ENCODE measurements at places on chromosomes 4 and X.
A peak's percentile ranks its signal among the peaks of the same experiment; 100 is the strongest.

- DNase-seq, result no peak
These were observed 890.6 kb downstream of the STPG2 start for GRCh38 chr4:97252615-97253154.

DNA sequence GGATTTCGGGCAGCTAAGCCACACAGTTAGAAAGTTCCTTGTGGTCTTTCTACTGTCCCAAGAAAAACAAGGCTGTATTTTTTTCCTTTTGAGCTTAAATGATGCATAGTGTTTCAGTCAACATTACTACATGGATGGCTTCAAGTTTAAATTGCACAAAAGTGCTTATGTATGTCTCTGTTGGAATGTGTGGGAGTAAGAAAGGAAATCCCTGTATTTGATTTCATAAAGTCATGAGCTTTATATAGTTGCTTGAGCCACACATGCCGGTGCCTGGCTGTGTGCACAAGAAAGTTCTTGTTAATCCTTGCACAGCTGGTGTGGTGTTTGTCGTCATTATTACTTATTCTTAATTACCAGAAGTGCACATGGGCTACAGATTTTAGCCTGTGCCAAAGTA lies 262.2 kb downstream of the ARHGAP10 start:
- DNase-seq, result no peak

- DNase-seq, result no peak
These were observed 9.8 kb upstream of the TNIP2 start for GRCh38 chr4:2765832-2766526.

DNA sequence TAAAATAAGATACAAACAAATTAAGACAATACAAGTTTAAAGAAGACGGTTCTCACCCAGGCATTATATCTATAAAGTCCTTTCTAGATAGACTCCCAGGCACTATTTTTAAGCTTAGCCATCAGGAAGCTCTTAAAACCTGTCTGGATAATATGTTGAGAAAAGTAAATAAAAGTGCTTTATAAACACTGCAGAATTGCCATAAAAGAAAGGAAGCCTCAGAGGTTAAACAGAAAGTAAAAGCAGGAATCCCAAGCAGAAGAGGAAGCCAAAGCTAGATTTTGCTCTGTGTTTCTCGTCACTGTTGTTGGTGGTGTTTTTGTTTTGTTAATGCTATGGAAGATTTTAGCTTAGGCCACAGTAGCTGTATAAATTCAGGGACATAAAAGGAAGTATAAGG lies 1267.3 kb downstream of the PCDH19 start:
- DNase-seq, result no peak

DNA sequence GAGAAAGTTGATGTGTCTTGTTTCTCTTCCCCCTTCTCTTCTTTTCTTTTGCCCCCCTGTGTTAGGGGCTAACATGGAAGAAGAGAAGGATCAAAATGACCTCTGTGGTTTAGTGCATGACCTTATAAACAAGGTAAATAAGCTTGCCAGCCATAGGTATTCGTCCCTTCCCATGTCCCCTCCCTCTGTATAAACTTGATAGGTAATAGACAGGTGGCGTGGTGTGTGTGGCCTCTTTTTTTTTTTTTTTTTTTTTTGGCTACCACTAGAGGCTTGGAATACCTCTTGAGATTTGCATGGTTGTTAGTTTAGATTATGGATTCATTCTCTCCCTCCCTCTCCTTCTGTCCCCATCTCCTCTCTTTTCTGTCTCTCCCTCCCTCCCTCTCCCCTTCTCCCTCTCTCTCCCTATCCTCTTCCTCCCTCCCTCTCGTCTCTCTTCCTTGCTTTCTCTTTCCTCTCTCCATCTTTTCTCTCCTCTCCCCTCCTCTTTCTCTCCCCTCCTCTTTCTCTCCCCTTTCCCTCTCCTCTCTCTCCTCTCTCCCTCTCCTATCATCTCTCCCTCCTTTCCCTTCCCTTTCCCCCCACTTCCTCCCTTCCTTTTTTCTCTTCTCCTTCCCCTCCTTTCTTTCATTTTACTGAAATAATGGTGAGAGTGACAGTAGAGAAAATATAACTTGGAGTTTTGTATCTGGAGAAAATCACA lies 134.4 kb downstream of the AFF1 start:
- no peak for DNase-seq

GRCh38 chrX:40496728-40497127 lies 84.0 kb upstream of the ATP6AP2 start:
- DNase-seq, result no peak

DNA sequence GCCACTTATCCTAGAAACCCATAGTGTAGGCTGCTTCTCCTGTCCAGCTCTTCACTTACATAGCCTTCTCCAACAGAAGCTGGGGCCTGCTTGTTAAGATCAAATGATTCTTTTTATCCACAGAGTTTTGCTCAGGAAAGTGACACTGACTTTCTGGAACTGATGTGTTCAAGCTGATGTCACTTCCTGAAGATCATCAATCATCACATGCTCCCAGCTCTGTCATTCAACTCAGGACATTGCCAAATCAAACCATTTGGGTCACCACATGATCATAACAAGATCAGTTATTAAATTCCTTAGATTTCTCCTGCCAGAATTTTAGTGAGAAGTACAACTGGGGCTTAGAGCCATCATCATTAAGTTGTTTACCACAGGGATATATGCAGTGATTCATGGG lies 39.4 kb downstream of the GLRA3 start:
- DNase-seq, result no peak

DNA sequence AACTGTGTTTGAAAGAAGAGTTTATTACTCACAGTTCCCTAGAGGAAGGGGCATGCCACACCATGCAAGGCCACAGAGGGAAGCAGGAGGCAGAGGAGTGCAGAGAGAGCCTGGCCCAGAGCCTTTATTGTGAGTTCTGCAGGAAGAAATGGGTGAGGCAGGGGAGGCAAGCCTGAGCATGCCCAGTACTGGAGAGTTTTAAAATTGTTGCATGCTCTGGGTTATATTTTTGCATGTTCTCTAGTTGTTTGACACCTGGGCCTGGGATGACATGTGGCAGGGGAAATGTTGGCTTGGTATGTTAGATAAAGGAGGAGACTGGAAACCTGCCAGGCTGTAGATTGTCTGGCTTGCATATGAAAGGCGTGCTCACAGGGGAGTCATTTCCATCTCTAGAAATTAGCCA lies 19.7 kb upstream of the CRMP1 start:
- DNase-seq, result no peak

GRCh38 chrX:24790166-24790565 lies 96.4 kb downstream of the POLA1 start:
- no peak for DNase-seq

GRCh38 chr4:575281-576141 lies 584 bp downstream of the TMEM271 start:
- DNase-seq, result no peak

DNA sequence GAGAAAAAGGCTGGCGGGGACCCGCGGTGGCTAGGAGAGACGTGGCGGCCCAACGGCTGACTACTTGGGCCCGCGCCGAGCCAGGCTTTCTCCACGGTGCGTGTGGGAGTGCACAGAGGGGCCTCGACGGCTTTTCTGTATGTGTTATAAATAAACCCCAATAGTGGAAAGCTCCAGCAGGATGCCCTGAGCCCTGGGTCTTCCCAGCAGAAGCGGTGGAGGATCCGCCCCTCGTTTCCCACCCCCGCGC lies 268 bp upstream of the PRRG1 start:
- DNase-seq, result no peak

DNA sequence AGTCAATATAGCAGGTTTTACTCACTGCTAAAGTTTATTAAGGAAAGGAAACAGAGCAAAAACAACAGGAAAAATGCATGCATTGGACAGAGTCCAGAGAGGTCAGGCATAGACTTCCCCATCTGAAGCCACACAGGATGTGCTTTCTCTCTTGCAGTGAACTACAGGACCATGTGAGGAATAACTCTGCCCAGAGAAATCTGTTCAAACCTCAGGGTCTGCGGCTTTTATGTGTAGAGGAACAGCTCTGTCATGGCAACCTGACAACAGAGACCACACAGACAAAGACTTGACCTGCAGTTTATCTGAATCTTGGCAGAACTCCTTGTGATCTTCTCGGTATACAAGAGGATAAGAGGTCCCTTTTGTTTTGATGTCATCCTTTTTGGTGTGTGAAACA lies 46.3 kb upstream of the LONRF3 start:
- DNase-seq, result no peak

GRCh38 chr4:11354531-11354930 lies 74.2 kb downstream of the HS3ST1 start:
- no peak for DNase-seq

DNA sequence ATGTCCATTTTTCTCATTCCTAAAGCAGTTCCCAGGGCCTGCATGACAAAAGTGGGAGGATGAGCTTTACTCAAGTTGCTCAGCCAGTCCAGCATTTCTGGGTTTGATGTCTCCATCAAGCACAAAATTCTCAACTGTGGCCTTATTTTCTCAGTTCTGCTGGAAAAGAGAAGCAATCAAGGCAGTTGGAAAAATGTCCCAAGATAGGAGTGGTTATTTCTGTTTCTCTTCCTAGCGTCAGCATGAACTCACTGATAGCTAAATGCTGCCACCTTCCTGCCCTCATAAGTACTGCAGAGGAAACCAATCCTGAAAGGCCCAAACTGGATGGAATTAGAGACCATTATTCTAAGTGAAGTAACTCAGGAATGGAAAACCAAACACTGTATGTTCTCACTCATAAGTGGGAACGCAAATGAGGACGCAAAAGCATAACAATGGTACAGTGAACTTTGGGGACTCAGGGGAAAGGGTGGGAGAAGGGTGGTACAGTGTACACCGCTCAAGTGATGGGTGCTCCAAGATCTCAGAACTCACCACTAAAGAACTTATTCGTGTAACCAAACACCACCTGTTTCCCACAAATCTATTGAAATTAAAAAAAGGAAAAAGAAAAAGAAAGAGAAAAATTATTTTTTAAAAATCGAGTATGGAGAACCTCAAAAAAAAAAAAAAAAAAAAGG lies 29.6 kb downstream of the ADH7 start:
- peak; percentile 33 for DNase-seq

- DNase-seq, result no peak
These were observed 38.3 kb upstream of the SPINK2 start for GRCh38 chr4:56859841-56860240.

DNA sequence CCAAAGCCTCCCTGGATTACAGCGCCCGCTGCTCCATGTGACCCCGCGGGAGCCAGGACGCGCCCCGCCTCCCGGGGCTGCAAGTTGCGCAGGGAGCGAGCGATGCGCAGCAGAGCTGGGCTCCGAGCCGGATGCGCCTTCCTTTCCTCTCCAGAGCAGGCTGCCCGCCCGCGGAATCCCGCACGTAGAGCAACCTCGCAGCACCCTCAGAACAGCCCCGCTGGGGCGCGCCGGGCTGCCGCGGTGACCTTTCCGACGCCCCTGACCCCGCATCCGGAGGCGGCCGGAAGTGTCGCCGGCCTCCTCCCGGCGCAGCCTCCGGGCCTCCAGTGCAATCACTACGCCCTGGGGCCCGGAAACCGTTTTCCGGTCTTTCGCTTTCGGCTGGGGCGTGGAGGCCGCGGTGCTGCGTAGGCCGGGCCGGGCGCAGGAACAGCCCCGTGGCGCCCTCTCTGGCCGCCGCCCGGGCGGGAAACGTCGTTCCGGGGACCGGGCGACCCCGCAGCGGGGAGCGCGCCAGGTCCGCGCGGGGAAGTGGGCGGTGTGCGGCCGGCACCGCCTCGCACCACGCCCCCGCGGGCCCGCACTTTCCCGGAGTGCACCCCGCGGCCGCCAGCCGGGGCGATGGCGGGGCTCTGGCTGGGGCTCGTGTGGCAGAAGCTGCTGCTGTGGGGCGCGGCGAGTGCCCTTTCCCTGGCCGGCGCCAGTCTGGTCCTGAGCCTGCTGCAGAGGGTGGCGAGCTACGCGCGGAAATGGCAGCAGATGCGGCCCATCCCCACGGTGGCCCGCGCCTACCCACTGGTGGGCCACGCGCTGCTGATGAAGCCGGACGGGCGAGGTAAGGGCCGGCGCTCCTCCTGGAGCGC lies at the start of gene CYP4V2:
Gene CYP4V2, plus strand, starts transcription at position 368 of the 866 bp plus-strand sequence. Its CDS starts 257 bp downstream, at position 625.
- DNase-seq, result peak; percentile 72

DNA sequence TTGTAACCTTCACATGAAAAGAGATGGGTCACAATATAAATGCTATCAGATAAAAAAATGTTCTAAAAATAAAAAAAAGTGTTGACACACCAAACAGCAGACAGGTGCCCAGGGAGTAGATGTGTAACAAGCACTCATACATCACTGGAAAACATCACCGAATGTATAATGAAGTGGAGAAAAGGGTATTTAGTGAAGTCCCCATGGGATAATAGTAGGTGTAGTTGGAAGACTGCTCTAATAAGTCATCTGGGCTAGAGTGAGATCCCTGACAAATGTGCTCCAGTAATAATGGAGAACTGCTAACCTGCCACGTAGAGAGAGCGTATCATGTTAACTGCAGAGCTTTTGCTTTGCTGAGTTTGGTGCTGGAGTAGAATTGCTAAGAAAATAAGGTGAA lies 152.0 kb downstream of the GRIA2 start:
- no peak for DNase-seq

- peak; percentile 40 for DNase-seq
These were observed at the start of gene WDR17 for GRCh38 chr4:176065435-176066291. Gene WDR17, plus strand, starts transcription at chr4:176065841. Its CDS starts 45,740 bp downstream, at chr4:176111581.

DNA sequence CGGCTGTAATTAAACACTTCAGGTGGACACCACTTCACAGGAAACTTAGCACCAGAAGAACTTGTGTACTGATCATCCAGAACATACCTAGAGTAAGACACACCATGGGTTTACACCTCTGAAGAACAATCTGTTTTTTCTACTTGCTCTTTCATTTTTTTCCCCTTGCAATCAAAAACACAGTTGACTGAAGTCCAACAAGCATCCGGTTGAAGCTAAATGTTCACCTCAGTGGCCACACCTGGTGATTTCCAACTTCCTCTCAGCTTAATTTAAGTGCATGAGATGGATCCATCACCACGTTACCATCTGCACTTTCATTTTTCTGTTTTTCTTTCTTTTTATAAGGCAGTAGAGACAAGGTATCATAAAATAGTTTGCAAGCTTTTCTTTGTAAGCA lies 4.9 kb upstream of the TXK start:
- no peak for DNase-seq

DNA sequence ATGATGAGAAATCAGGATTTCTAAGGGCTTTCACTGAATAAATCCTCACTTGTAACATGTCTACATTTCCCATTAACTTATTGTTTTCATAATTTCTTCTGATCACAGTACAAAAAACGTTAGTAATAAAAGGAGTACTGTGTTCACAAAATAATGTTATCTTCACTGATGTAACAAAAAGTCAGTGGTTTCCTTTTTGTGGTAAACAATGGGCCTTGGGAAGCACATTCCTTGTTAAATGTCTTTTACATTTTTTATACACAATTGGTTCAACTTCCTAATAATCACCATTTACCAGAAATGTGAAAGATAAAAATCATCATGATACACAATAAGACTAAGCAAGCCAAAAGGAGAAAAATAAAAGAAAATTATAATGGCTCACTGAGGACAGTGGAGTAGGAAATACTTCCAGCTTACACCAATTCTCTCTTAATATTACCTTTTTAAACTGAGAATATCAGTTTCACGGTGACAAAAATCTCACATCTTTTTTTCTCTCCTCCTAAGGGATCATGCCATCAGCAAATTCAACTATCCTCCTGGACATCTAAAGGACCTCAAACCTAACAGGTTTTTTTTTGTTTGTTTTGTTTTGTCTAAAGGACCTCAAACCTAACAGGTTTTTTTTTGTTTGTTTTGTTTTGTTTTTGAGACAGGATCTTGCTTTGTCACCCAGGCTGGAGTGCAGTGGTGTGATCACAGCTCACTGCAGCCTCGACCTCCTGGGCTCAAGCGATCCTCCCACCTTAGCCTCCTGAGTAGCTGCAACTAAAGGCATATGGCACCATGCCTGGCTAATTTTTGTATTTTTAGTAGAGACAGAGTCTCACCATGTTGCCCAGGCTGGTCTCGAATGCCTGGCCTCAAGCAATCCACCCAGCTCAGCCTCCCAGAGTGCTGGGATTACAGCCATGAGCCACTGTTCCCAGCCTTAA lies 57.3 kb downstream of the FRYL start:
- no peak for DNase-seq
